Activated CD4-positive, alpha-beta T cell treated with anti-CD3 and anti-CD28 coated beads, Interleukin-2, Interleukin-6, amounts not matched to agents 100 ng/mL and 50 ng/mL, durations not matched to agents 16 hours and 8 hours (primary cell): ENCODE measurements at places on chromosomes 3 and 15.

GRCh38 chr3:194702545-194702944 is 16.9 kb downstream of the FAM43A start:
- DNase-seq = no peak

GRCh38 chr15:81175496-81175895 is 21.2 kb upstream of the IL16 start:
- no peak for DNase-seq

DNA sequence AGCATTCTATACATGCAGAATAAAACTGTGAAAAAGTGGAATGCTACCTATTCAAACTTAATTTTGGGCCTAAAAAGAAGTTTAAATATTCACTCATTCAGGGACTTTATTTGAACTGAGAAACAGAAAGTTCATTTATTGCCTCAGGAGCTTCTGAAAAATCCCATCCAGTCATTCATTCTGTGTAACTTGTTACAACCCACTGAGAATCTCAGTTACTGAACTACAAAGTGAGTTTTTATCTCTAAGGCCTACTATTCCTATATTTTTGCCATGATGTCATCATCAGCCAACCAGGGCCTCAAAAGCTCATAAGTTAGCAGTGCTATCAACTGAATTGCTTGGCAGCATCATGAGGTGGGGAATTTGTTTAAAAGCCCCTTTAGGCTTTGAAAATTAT is 98.0 kb upstream of the BOC start:
- no peak for DNase-seq

DNA sequence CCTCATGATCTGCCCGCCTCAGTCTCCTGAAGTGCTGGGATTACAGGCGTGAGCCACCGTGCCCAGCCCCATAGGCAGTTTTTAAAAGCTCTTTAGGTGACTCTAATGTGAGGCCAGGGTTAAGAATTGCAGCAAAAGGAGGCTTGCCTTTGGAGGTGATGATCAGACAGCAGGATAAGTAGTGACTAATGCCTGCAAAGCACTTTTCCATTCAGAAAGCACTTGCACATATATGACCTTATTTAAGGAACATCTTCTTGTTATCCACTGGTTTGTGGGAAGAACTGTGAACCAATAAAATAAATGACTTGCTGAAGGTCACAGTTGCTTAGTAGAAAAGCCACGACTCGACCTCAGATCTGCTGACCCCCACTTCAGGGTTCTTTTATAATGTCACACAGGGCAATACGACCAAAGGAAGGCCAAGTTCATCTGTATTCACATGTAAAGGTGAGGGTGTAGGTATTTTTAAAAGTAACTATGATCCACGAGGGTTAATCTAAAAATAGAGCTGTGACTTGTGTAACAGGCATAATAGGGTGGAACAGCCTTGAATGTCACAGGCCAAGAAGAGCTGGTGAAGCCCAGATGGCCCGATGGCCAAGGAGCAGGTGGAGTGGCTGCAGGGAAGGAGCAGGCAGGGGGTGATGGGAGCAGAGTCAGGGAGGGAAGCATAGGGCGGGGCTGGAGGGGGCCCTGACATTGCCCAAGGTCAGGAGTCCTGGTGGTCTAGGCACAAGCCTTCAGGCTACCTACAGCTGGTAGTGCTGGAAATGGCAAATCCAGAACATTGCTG is 24.4 kb downstream of the LARP6 start:
- DNase-seq = no peak

DNA sequence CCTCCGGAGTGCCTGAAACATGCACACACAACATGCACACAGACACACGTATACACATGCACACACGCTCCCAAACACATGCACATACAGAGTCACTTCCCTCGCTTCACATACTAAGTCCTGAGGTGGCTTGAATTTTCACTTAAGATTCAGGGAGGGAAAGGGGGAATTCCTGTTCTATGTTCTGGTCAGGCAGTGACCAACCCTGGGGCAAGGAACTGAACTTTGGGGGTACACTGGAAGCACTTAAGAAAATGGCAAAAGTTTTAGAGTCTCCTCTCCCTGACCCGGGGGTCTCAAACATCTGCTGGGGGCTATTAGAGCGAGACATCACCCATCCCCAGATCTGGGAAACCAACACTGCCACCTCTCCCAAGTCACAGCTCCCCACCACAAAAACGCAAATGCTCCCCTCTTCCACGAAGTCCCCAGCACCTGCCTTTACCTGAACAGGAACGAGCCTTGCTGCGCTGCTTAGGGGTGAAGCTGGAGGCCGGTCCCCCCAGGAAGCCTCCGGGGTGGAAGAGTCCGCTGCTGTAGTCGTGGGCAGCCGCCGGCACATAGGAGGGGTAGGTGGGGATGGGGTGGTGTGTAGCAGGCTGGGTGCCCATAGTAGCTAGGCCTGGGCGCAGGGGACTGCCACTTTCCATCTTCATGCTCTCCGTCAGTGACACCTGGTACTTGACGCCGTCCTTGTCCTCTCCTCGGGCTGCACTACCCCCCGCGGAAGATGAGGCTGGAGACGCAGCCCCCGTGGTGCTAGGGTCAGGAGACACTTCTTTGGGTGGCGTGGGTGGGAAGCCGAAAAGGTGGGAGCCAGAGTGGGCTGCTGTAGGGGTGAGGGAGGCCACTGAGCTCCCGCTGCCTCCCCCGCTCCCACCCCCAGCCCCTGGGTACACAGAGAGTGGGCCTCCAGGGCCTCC is 7.5 kb downstream of the GATA2 start:
- DNase-seq = no peak

DNA sequence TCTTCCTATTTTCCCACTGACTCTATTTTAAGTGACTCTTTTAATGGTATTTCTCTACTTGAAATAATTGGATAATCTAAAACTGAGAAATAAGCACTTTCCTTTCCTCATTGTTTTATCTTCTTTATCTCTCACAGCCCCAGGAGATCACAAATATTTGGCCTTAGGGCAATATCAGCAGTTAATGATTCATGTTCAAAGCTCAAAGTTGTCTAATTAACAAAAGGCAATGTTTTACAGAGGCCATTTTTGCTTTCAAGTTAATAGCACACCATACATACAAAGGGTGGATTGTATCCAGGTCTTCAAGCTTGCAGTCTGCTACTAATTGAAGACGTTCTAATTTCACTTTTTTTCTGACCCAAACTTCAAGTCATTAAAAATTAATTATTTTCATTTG is 120.1 kb downstream of the LRRN1 start:
- no peak for DNase-seq

DNA sequence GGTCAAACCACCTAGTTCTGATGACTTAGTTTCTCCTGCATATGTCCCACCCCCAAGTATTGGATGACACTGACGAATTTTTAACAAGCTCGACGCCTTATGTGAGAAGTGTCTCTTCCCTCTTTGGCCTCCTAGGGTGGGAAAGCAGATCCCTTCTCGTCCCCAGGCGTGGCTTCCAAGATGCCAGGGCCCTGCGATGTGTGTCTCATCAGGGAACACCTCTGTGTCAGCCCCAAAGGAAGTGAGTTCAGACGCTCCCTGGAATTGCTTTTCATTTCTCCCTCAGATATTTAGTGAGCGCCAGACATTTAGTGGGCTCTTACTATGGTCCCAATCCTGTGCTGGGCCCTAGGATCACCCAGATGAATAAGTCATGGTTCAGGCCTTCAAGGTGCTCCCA is 212.7 kb upstream of the NR2E3 start:
- no peak for DNase-seq

GRCh38 chr3:131608296-131608695 is 105.5 kb upstream of the MRPL3 start:
- DNase-seq = no peak

- no peak for DNase-seq
Measured at GRCh38 chr15:79657722-79658121, 225.6 kb downstream of the MINAR1 start.

DNA sequence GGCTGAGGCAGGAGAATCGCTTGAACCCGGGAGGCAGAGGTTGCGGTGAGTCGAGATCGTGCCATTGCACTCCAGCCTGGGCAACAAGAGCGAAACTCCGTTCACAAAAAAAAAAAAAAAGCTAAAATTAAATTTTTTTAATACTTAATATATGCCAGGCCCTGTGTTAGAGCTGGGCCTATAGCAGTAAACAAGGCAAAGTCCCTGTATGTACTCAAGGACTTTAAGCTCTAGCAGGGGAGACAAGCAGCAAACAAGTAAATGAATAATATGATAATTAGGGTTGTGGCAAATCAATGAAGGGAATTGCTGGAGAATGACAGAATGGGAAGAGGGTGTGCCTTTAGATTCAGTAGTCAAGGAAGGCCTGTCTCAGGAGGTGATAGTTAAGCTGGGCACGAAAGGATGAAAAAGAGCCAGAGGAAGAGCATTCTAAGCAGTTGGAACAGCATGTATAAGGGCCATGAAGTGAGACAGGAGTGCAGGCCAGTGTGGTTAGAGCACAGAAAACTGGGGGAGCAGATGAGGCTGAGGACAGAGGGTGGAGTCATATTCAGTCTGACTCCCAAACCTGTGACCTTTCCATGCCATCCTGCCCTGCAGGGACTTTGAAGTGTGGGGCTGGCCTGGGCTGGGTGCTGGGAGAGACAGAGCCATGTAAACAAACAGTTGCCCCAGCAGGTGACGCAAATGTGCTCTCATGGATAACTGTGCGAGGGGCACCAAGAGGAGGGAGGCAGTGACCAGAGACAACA is 6.6 kb upstream of the RAF1 start:
- DNase-seq = no peak

GRCh38 chr15:34714476-34715121 is 40.2 kb downstream of the GJD2 start:
- DNase-seq = no peak

- DNase-seq = peak; percentile 88
Measured at GRCh38 chr15:41971089-41971894, 1.1 kb downstream of the EHD4 start.

- no peak for DNase-seq
Measured at GRCh38 chr3:179449636-179450035, 1.6 kb downstream of the GNB4 start.
